ENCODE measurements at places on chromosomes 5 and 9.

- DNase-seq: peak; percentile 51
Observed at GRCh38 chr5:111278858-111279504, 54.8 kb downstream of the CAMK4 start.

DNA sequence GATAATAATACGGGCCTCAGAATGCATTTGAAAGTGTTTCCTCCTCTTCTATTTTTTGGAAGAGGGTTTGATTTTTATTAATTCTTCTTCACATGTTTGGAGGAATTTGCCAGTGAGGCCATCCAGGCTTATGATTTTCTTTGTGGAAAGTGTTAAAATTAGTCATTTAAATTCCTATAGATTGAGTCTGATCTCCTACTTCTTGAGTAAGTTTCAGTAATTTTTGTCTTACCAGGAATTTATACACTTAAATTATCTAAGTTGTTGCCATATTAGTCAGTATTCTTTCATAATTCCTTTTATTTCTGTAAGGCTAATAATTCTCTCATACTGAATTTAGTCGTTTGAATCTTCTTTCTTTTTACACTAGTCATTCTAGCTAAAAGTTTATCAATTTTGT lies 25.2 kb upstream of the HAPLN1 start:
- no peak for DNase-seq

GRCh38 chr5:158559643-158560042 lies 540.1 kb downstream of the EBF1 start:
- no peak for DNase-seq

- DNase-seq: peak; percentile 42
Observed at GRCh38 chr5:17907094-17907493, 272.8 kb downstream of the TAF11L14 start.

- DNase-seq: no peak
Observed at GRCh38 chr5:93892481-93892880, 151.1 kb upstream of the POU5F2 start.

GRCh38 chr5:108345541-108346171 lies 36.2 kb downstream of the FBXL17 start:
- DNase-seq: peak; percentile 41

DNA sequence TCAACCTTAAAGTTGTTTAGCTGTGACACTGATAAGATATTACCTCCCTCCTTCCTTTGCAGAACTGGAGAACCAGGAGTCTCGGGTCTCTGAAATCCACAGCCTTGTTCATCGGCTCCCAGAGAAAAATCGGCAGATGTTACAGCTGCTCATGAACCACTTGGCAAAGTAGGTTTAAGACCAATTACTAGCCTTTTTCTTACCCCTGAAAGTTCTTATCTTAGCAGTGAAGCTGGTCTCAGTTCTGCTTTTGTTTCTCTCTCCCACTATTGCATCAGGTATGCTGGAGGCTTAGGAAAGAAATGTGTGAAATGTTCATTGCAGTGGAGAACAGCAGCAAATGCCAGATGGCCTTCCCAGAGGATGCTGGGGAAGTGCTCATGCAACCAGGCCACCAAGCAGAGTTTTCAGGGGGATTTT lies 287.4 kb downstream of the ARHGAP26 start:
- DNase-seq: no peak

DNA sequence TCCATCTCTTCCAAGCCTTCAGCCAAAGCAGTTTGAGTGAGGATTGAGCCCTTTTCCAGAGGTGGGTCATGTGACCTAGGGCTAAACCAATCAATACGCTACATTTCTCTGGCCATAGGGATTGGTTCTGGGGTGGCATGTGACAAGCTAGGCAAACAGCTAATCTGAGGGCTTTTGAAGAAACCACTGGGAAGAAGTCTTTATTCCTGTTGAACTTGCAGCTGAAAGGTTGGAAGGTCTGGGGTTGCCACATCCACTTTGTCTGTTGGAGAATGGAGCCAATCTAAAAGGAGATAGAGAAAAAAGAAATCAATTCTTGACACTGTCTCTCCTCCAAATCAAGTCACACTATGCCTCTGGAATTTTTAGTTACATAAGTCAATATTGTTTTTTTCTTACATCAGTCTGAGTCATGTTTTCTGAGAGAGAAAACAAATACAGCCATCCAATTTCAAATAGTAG lies 637.8 kb upstream of the WWC1 start:
- peak; percentile 43 for DNase-seq

- no peak for DNase-seq
Observed at GRCh38 chr5:146917931-146918330, 39.4 kb upstream of the PPP2R2B start.

- no peak for DNase-seq
Observed at GRCh38 chr5:180296771-180297170, 4.9 kb upstream of the MAPK9 start.

DNA sequence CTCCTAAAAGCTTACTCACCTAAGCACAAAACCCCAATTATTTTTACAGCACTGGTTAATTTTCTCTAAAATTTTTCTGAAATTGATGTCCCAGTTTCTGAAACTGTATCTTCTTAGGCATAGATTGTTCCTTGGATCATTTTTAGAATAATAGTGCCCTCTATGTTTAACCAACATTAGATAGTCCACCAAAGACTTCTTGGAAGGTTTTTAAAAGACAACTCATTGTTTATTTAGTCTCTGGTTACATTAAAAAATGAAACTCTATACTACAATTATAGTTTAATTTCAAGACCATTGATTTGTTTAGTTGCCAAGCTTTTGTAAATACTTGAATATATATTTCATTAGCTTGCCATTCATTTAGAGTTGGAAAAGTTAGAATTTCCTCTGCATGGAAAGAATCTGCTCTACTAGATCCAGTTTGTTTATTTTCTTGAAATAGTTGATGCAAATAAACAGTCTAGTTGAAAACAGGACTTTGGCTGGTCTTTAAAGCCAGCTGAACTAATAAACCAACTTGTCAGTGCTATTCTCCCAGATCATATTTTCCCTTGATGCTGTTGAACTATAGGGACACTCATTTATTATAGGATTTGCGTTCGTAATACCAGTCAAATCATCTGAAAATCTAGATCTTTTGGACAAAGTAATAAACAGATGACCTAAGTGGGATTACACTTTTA lies 990.5 kb downstream of the TLE1 start:
- no peak for DNase-seq

- DNase-seq: peak; percentile 3
Observed at GRCh38 chr9:22693156-22693555, 246.5 kb downstream of the DMRTA1 start.

GRCh38 chr9:2524601-2525000 lies 97.0 kb upstream of the VLDLR start:
- no peak for DNase-seq

- DNase-seq: peak; percentile 50
Observed at GRCh38 chr5:35146406-35146805, 83.9 kb downstream of the PRLR start.

GRCh38 chr9:105053209-105053652 lies 125.3 kb upstream of the ABCA1 start:
- peak; percentile 91 for DNase-seq

DNA sequence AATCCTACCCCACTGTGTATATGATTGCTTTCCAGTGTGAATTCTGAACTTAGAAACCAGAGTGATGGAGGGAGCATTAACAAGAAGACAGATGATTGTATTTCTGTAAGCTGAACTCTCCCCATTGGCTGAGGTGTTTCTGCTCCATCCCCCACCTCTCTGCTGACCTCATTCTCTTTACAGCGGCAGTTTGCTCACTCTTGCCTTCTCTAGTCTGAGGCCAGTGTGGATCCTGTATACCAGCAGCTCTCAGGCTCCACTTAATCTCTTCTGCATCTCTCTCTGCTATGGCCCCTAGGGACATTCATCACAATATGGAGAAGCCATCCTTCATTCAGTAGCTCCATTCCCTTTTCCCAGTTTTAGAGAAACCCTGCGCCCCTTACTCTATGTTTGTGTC lies 358.8 kb downstream of the MAN2A1 start:
- DNase-seq: no peak

DNA sequence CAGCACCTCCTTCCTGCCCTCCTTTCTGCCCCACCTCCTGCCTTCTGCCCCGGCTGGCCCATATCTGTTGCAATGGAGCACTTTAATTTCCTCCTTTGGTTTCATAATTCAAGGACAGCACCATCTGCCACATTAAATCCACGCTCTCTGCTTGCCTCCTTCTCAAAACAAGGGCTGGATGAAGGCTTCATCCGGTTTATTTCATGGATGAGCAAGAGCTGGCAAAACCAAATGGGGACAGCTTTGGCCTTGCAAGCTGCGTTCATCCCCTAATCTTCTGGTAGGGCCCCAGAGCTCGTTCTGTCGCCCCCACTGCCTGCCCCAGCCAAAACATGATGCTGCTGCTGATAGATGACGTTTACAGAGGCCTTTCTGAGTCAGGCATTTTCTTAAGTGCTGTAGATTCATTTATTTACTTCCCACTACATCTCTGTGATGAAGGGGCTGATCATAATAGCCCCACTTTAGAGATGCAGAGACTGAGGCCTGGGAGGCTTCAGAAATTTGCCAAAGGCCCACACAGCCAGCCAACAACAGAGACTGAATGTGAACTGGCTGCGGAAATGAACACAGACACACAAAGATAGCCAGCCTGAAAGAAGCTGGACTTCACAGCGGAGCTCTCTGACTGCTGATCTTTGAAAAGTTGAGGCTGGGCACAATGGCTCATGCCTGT lies 115.6 kb upstream of the CPEB4 start:
- DNase-seq: no peak

DNA sequence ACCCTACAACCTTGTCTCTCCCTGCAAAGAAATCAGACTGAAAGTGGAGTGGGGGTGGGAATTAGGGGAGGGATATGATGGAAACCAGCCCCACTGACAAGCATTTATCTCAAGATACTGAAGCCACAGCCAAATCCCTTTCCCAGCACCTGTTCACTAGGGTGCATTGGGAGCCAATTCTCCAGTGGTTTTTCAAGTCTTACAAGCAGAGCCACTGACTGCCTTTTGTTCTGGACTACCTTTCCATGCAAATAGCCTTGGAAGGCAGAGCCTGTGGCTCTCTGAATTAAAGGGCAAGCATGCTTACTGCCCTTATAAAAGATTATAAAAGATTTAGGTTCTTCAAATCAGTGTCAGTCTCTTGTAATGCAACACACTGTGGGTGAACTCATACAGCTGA lies 8.8 kb upstream of the GGTA1 start:
- DNase-seq: no peak

- no peak for DNase-seq
Observed at GRCh38 chr5:151208481-151208914, 15.4 kb downstream of the CCDC69 start.

- no peak for DNase-seq
Observed at GRCh38 chr9:35727676-35728040, 4.3 kb downstream of the TLN1 start.

- no peak for DNase-seq
Observed at GRCh38 chr5:127812570-127812969, 109.4 kb downstream of the CCDC192 start.

DNA sequence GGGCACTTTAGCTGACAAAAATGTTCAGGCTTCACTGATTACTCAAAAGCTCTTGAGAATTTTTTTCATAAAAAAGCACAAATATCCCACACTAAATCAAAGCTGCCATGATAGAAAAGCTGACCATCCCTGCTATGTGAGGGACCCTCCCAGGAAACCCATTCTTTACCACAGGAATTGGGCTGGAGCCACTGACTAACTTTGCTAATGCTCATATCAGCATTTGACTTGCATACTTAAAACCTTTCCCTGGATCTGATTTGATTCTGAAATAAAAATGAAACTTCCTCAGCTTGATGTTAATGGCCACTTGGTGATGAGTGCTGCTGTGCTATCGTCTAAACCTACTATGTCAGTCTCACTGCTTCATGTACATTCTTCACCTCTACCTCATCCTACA lies 243.6 kb downstream of the PRELID2 start:
- DNase-seq: no peak

DNA sequence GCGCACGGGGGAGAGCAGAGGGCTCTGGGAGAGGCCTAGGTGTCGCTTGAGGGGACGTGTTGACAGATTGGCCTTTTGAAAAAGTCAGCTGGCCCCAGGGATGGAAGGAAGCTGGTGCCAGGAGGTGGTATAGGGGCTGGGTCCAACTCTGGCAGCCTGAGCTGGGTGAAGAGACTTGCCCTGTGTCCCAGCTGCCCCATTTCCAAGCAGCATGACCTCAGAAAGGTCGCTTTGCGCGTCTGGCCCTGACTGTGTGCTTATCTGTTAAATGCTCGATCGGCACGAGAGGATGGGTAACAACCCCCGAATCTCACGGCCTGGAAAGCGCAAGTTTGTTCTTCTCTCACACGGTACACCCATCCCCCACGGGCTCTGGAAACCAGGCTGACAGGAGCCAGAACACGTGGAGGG lies 31.2 kb upstream of the LAMC3 start:
- DNase-seq: no peak

GRCh38 chr5:170070556-170071412 lies 34.9 kb upstream of the FOXI1 start:
- peak; percentile 26 for DNase-seq

- peak; percentile 8 for DNase-seq
Observed at GRCh38 chr5:58680503-58680902, 97.6 kb downstream of the RAB3C start.

GRCh38 chr9:105414947-105415661 lies 32.7 kb upstream of the FSD1L start:
- peak; percentile 35 for DNase-seq

DNA sequence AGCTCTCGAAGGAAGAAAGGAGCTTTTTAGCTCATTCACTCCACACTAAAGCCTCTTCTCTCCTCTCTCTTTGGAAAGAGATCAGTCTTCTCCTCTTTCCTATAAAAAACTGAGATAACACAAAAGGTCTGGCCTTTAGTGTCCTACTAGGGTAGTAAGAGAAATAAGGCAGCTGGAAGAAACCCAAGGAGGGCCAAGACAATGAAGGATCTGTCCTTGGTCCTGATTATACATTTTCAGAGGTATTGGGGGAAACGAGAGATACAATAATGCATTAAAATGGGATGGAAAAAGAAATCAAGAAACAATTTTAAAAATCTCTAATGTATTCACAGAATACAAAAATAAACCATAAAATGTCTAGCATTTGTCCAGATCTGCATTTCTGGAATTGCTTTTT lies 184.0 kb downstream of the SLF1 start:
- DNase-seq: no peak

DNA sequence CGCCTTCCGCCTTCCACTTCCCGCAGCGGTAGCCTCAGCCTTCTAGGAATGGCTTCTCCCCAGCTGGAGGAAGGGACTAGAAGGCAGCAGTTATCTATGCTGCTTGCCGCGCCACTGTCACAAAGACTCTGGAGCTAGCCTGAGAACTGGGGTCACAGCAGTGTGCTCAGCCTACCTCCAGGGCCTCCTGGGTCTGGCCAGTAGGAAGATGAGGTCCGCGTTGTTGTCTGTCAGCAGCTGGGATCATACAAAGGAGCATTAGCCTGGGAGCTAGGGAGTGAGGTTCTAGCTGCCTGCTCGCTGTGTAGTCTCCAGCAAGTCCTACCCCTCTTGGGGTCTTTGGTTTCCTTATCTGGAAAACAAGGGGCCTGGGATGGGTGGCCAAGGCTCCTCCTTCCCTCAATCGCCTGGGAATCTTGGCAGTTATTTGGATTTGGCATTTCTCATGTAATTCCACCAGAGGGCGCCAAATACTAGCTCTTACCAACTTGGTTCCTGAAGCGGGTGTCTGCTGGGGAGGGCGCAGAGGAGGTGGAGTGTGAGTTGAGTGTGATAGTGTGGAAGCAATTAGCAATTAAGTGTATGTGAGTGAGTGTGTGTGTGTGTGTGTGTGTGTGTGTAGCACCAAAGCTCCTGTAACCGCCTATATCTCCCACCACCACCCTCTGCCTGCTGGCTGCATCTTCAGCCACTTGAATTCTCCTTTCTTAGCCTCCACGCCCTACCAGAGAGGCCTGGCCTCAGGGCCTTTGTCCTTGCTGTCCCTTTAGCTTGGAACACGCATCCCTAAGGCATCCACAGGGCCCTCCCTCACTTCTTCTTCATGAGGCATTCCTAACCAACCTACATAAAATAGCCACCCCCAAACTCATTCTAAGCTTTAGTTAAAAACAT lies 97.1 kb downstream of the ENTREP1 start:
- DNase-seq: peak; percentile 58

Measured in HT1080 (cell line).